AG04449 (cell line): ENCODE measurements at places on chromosomes 7 and 10.
A peak's percentile ranks its signal among the peaks of the same experiment; 100 is the strongest.

DNA sequence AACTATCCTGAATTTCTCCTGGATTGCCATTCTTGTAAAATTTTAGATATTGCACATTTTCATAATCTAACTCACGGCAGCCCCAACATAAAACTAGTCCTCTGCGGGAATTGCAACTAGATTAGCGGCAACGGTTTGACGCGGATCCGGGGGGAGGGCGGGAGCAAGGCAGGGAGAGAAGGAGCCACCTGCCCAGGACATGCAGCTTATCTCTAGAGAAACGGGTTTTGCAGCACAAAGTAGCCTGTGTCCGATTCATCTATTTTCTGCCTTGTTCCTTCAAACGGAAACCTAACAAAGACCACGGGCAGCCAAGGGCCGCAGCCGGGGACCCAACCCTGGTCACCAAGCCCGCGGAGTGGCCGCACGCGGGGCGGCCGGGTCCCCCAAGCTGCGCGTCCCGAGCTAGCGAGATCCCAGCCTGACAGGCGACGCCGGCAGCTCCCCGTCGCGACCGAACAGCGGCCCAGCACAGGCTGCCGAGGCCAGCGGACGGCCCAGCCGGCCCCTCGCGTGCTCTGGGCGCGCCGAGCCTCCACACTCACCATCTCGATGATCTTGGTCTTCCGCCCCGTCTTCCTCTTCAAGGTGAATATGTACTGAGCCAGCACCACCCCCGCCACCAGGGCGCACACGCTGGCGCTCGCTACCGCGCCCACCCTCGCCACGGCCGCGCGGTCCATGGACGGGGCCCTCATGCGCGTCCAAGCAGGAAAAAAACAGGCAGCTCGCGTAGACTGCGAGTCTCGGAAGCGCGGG, at the start of gene NT5C3A:
TSS of gene NT5C3A (minus strand) at position 754 of the 759 bp plus-strand sequence. CDS start at position 683, 71 bp downstream.
- no peak for DNase-seq

- no peak for DNase-seq
These were observed 9.9 kb upstream of the DOCK1 start for GRCh38 chr10:126895214-126895781.

DNA sequence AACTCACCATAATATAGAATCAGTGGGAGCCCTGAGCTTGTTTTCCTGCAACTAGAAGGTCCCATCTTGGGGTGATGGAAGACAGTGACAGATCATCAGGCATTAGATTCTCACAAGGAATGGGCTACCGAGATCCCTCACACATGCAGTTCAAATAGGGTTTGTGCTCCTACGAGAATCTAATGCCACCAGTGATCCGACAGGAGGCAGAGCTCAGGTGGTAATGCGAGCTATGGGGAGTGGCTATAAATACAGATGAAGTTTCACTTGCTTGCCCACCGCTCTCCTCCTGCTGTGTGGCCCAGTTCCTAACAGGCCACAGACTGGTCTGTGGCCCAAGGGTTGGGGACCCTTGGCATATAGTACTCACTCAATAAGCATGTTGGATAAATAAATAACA, 93.4 kb downstream of the POU6F2 start:
- DNase-seq: no peak

- no peak for DNase-seq
These were observed 52.6 kb upstream of the DNAAF5 start for GRCh38 chr7:673681-674453.

DNA sequence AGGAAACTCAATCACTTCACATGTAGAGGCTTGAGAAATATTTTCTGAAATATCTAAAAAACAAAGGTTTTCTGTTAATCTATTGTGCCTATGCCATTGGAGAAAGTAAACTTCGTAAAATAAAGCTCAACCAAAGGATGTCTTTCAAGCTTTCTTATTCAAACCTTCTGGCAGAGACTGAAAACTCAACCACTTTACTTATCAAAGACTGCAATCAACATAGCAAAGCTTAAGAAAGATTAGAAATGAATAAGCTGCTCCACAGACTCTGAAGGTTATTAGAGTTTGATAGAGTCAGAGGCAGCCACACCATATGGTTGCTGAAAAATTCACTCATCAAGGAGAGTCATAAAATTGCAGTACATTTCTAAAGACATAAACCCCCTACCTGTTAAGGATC, 245.8 kb upstream of the MEOX2 start:
- no peak for DNase-seq

DNA sequence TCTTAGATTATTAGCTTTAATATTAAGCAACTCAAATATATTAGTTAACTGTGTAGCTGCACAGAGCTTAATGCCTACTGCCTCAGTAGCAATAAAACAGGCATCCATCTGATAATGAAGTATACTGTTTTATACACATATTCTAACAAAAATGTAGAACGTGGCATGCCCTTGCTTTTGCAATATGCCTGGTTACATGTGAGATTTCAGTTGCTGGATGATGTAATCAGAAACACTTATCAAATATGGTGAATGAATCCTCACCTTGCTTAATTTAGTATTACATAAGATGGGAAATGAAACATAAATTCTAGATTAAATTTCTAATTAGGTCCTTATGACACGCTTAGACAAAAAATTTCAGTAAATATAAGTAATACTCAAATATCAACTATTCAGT, 8.0 kb downstream of the DNAJC1 start:
- DNase-seq: no peak

DNA sequence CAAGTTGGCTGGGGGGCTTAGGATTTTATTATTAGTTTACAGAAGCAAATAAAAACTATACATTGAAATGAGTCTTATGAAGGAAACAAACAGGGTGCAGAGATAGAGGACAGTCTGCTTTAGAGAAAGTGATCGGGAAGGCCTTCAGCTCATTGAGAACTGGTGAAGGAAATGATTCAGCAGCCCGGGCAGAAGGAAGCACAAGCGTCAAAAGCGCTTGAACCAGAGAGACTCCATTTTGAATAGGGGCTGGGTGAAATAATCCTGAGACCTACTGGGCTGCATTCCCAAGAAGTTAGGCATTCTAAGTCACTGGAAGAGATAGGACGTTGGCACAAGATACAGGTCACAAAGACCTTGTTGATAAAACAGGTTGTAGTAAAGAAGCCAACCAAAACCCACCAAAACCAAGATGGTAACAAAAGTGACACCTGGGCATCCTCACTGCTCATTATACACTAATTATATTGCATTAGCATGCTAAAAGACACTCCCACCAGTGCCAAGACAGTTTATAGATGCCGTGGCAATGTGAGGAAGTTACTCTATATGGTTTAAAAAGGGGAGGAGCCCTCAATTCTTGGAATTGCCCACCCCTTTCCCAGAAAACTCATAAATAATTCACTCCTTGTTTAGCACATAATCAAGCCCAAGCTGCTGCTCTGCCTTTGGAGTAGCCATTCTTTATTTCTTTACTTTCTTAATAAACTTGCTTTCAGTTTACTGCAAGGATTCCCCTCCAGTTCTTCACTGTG, 83.1 kb upstream of the MPP7 start:
- DNase-seq: no peak

DNA sequence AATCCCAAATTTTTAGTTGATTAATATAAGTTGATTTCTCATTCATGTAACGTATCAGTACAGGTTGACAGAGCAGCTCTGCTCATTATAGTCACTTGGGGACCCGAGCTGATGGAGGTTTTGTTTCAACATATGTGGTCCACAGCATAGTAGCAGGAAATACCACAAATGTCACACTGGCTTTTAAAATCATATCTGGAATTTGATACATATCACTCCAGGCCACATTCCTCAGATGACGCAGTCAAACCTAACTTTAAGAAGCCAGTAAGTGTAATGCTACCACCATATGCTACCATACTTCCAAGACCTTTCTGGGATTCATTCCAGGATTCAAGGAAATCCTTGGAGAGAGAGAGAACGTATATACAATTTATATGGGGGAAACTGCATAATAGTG, 156.3 kb downstream of the PHF14 start:
- DNase-seq: peak; percentile 86

- no peak for DNase-seq
These were observed 89.3 kb downstream of the TMEM106B start for GRCh38 chr7:12300415-12300814.

GRCh38 chr10:132184816-132185593, 1.7 kb upstream of the DPYSL4 start:
- DNase-seq: no peak

DNA sequence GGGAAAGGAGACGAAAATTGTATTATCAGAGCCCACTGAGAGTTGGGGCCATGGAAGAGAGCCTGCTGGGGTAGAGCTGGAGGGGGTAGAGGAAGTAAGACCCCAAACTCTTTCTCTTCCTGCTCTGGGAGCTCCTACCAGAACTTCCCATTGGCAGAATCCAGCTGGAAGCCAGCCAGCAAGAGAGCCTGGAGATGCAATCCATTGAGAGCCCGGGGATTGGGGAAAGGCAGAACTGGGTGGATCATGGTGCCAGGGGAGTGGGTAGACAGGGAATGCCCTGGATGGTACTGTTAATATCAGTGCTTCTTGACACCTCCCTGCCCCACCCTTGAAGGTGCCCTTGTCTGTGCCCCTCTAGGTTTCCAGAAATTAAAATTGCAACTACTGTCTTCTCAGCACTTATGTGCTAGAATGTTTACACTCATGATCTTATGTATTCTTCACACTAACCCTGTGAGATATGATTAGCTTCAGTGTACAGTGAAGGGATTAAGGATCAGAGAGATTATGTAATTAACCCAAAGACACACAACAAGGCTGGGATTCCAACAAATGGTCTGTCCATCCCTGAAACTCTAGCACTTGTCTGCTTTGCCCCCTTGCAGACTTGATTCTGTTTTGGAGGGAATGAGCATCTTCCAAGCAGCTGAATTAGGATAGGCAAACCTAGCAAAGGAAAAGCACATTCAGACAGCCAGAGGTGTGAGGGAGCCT, 154.1 kb downstream of the C10orf105 start:
- no peak for DNase-seq

DNA sequence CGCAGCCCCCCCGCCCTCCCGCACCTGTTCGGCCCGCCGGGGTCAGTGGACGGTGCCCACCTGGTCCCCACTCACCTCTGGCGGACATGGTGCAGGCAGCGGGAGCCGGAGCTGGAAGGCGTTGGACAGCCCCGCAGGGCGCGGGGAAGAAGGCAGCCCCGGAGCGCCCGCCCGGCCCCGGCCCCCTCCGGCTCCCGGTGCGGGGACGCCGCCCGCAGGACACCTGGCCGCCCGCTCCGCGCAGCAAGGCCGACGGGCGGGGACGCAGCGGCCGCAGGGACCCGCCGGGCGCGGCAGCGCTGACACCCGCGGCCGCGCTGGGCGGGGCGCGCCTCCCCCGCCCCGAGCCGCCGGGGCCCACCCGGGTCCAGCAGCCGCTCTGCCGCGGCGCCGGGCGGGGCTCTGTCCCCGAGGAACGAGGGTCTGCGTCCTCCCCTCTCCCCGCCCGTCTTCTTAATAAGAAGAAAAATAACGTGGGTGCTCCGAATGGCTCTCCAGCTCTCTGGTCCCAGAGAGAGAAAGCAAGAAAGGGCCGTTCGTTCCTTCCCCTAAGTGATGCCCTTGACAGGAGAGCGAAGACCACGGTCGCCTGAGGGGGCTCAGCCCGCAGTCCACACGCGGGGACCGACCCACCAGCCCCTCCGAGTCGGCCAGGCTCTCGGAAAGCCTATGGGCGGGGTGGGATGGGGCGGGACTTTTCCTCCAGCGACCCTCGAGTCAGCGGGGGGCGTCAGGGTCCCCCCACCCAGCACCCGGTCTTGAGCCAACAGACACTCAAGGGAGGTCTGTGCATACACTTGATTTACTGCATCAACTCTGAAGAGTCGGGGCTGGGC, 53.4 kb upstream of the FHIP2A start:
- no peak for DNase-seq

DNA sequence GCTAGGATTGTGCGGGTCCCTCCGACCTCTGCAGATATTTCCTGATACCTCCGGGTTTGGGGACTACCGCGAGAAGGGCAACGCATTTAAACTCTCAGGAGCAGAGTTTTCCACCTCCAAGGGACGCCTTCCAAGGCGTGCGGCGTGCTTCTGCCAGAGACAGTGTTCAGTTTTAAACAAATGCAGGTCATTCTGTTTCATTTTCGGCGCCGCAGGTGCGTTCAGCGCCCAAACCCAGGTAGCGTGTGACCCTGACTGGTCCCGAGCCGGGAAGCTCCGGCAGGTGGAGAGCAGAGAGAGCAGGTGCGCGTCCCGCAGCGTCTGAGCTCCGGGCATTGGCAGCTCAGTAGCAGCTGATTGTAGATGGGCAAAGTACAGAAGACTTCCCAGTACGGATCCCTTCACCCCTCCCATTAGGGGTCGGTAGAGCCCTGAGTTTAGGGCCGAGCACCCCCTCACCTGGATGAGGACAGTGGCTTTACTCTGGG, 1.4 kb upstream of the CYP26A1 start:
- no peak for DNase-seq

- DNase-seq: no peak
These were observed 77.1 kb upstream of the PRKCQ start for GRCh38 chr10:6657196-6657595.

DNA sequence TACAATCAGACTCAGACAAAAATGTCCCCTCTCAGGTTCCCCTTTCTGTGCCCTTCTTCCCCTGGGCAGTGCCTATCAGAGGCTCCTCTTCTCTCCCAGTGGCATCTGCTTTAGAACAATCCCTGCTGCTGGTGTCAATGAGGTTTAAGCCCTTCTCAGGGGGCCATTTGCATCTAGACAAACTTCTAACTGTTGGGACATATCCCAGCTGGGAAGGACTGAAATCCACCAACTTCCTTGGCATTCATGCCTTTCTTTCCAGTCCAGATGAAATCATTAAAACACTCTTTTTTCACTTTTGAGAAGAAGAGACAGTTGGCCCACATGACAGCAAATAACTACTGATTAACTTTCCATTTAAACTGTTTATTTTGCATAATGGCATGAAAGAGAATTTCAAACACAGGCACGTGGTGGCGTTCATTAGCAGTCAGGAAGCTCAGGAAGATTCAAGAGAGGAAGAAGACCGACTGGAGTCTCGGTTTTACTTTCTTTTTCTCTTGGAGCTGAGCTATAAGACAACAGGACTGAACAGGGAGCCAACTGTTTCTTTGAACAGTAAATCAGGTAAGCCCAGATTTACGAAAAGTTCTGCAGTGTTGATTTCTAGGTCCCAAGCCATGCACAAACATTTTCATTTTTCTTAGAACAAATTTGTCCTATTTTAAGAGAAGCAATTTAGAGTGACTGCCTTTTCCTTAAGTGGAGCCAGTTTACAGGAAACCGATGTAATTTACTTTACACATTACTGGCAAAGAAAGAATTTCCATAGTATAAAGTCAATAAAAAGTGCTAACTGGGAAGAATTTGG, at the start of gene GIMAP2:
TSS of gene GIMAP2 (plus strand) at position 488 of the 811 bp plus-strand sequence. CDS start 1,354 bp downstream, outside the sequence.
- DNase-seq: no peak

GRCh38 chr7:106423111-106423510, 138.3 kb upstream of the NAMPT start:
- DNase-seq: no peak

- DNase-seq: no peak
These were observed 306.8 kb downstream of the CNTNAP2 start for GRCh38 chr7:146423446-146423845.

- no peak for DNase-seq
These were observed 1.3 kb upstream of the DMBT1 start for GRCh38 chr10:122559228-122559627.
